ENCODE measurements at places on chromosomes 6 and 20. TPM values are rescaled to one million over a fixed set of nuclear protein-coding genes. Genes with fewer than 3 reads are reported as not detected.

DNA sequence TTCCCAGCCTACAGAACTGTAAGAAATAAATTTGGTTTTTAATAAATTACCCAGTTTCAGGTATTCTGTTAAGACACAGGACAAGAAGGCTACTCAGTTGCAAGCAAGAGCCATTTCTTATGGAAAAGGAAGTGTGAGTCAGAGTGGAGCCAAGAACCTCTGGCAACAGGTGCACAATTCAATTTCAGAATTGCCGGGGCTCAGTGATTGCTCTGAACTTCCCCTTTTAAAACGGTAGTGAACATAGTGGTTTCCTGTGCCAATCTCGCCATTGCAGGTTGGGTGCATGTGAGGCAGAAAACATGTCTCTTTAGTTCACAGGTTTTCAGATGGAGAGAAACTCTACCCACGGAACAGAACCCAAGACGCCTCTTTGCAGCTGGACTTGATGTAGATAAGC lies 16.4 kb downstream of the PIGT start:
- no peak for DNase-seq

DNA sequence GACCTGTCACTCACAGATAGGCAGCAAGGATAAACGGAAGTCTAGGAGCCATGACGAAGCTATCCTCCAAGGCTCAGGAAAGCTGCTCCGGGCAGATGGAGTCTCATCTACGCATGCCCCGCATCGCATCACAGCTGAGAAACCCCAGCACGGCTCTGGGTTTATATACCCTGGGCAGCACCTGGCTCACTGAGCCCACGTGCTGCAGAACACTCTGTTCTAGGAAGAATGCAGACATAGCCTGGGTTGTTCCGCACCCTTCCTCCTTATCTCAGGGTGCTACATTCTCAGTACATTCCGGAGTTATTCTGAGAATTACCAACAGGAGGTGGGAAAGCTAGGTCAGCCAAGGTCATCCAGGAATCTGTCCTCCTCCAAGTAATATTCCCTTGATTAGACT lies 260.4 kb downstream of the CBLN4 start:
- DNase-seq, result no peak

- no peak for DNase-seq
These were observed 12.5 kb downstream of the CD164 start for GRCh38 chr6:109369728-109370127.

GRCh38 chr6:149359440-149359839 lies 40.6 kb upstream of the SUMO4 start:
- DNase-seq, result no peak

DNA sequence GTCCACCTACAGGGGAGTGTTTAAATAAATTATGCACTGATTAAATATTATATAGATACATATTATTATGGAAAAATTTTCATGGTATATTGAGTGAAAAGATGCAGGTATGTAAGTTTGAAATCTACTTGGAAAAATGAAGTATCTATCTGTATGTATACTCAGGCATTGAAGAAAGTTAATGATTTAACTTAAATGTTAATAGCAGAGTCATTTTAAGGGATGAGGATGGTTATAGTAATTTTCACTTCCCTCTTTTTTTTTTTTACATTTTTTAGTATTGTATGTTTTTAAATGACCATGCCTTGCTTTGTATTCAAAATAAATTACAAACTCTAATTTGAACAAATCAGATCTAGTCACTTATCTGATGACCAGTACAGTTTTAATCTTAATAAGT lies 43.2 kb upstream of the NOTCH4 start:
- no peak for DNase-seq

DNA sequence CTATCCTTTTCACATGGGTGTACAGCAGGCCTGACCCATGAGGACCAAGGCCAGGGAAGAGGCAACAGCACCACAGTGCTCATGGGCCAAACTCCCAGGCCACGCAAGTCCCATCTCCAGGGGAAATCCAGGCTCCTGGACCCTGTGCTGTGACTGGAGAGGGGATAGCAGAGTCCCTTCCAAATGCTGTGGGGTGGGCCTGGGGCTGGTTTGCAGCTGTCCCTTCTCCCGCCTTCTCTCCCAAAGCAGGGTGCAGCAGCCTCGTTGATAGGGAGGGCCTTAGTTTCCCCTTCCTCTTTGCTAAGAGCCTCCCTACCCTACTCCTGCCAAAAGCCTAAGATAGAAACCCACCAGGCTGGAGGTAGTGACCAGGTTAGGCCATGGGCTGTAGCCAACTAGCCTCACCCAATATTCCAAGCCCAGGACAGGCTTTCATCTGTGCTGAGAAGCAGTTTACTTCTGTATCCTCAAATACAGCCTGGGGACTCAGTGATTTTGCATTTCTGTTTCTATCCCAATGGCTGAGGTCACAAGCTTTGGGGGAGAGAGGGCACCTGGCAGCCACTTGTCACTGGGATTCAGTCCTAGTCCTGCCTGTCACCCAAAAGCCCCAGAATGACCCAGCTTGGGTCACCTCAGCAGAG lies 1.4 kb downstream of the CTSZ start:
- DNase-seq, result no peak

DNA sequence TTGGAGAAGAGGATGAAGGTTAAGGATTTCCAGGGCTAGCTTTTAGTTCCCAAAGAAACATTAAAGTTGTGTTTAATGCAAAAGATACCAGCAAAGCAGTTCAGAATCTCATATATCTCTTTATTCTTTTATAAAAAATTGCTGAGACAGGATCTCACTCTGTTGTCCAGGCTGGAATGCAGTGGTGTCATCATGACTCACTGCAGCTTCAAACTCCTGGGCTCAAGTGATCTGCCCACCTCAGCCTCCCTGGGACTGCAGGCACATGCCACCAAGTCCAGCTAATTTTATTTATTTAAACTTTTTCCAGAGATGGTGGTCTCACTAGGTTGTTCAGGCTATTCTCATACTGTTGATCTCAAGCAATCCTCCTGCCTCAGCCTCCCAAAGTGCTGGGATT lies 41.1 kb upstream of the CAP2 start:
- no peak for DNase-seq

GRCh38 chr6:157996918-157997702 lies 15.4 kb downstream of the SYNJ2 start:
- no peak for DNase-seq

The KCNK15 gene
- total RNA-seq, result not detected

The SIM1 gene
- total RNA-seq, result not detected

The SLC22A1 gene
- 1.9 TPM for total RNA-seq

The TENT5A gene
- total RNA-seq, result 3.4 TPM
